ENCODE measurements at places on chromosomes 6 and 20. TPM values are rescaled to one million over a fixed set of nuclear protein-coding genes. Genes with fewer than 3 reads are reported as not detected.

YWHAB gene
- 181 TPM for total RNA-seq

PI16 gene
- not detected for total RNA-seq

TNFRSF21 gene
- total RNA-seq: 27.1 TPM

ECT2L gene
- 2.7 TPM for total RNA-seq

MUCL3 gene
- not detected for total RNA-seq

LKAAEAR1 gene
- total RNA-seq: not detected

TREML2 gene
- total RNA-seq: not detected

TFAP2A gene
- total RNA-seq: 0.32 TPM

TSHZ2 gene
- total RNA-seq: 10.0 TPM

BTBD9 gene
- 18.8 TPM for total RNA-seq

CAP2 gene
- 24.4 TPM for total RNA-seq

RNF146 gene
- total RNA-seq: 71.1 TPM

ENPP3 gene
- total RNA-seq: not detected

TMEM181 gene
- 44.3 TPM for total RNA-seq

ETV7 gene
- total RNA-seq: not detected

MUC22 gene
- total RNA-seq: not detected

ABCF1 gene
- total RNA-seq: 62.7 TPM

MAPK14 gene
- 46.2 TPM for total RNA-seq

VWA7 gene
- total RNA-seq: 3.2 TPM

CRISP3 gene
- total RNA-seq: not detected

CYP24A1 gene
- total RNA-seq: not detected

EYS gene
- 13.2 TPM for total RNA-seq

ID4 gene
- 6.3 TPM for total RNA-seq

SPDEF gene
- total RNA-seq: not detected

SLC18B1 gene
- total RNA-seq: 5.8 TPM

DYNLT2 gene
- total RNA-seq: 1.7 TPM

GNAS gene
- total RNA-seq: 1,989 TPM

CLPSL1 gene
- not detected for total RNA-seq

COL11A2 gene
- 3.8 TPM for total RNA-seq

ZNF311 gene
- 5.1 TPM for total RNA-seq

DLL1 gene
- 34.3 TPM for total RNA-seq

LEMD2 gene
- total RNA-seq: 82.4 TPM

ARMC12 gene
- total RNA-seq: 2.6 TPM

RAB44 gene
- not detected for total RNA-seq

HLA-DOB gene
- not detected for total RNA-seq

PPT2 gene
- 55.1 TPM for total RNA-seq

SH3BGRL2 gene
- 47.2 TPM for total RNA-seq

HLA-DQA2 gene
- total RNA-seq: not detected

DNMT3B gene
- total RNA-seq: 29.0 TPM

SSTR4 gene
- total RNA-seq: not detected

GJA1 gene
- total RNA-seq: 19.4 TPM

SPTLC3 gene
- total RNA-seq: not detected

TRIM40 gene
- not detected for total RNA-seq

TMEM242 gene
- 19.7 TPM for total RNA-seq

FAM217A gene
- not detected for total RNA-seq

COX4I2 gene
- not detected for total RNA-seq

EFHC1 gene
- 25.6 TPM for total RNA-seq

AGER gene
- total RNA-seq: 13.2 TPM

STMND1 gene
- total RNA-seq: not detected

CCN2 gene
- 1.2 TPM for total RNA-seq

FAM217B gene
- total RNA-seq: 14.8 TPM

FERMT1 gene
- 0.29 TPM for total RNA-seq

CTCFL gene
- total RNA-seq: not detected

PSORS1C1 gene
- total RNA-seq: not detected

RAMACL gene
- 9.5 TPM for total RNA-seq

CNR1 gene
- total RNA-seq: 143 TPM

TFAP2B gene
- total RNA-seq: not detected

ABT1 gene
- total RNA-seq: 15.9 TPM

TFAP2D gene
- total RNA-seq: not detected

ZBTB9 gene
- 9.6 TPM for total RNA-seq

Measured in glutamatergic neuron (in vitro differentiated cells).